ENCODE measurements at places on chromosomes 6 and 20. TPM values are rescaled to one million over a fixed set of nuclear protein-coding genes. Genes with fewer than 3 reads are reported as not detected.

SNHG17 gene
- 15.8 TPM for total RNA-seq

KIF6 gene
- 46.6 TPM for total RNA-seq

GRIK2 gene
- total RNA-seq: 2.0 TPM

NR2E1 gene
- not detected for total RNA-seq

PNRC1 gene
- total RNA-seq: 99.1 TPM
